ENCODE measurements at places on chromosomes 13 and 19. TPM values are rescaled to one million over a fixed set of nuclear protein-coding genes. Genes with fewer than 3 reads are reported as not detected.

COMP gene
- under 0.01 TPM for total RNA-seq

PSPN gene
- total RNA-seq, result 0.54 TPM

- no peak for DNase-seq
Observed at GRCh38 chr13:60137911-60138560, 25.7 kb downstream of the DIAPH3 start.

LYL1 gene
- total RNA-seq, result 0.28 TPM

DNA sequence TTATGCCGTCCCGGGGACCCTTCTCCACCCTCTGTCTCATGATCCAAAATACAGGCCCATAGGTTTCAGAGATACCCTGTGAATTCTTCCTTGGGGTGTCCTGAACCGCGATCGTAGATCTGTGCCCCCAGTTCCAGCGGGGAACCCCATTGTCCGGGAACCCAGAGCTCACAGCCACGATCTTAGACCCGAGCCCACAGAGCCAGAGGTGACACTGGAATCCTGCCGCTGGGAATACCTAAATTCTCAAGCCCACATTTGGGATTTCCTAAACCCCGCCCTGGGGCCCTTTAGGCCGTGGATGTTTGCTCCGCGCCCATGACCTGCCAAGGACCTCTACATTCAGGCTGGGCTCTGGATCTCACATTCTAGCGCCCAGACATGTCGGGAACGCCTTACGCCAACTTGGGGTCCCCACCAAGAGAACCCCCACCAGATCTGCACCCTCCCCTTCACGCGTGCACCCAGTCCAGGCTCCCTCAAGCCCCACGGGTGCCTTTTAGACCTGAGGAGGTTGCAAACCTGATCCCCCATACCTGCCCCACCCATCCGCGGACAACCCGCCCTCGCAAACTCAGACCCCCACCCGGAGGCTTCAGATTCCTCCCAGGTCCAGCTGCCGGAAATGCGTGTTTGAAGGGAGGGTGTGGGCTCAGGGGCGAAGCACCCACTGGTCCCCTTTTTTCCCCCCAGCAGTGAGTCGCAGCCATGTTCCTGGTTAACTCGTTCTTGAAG is 605 bp downstream of the CAPNS1 start:
- DNase-seq, result peak; percentile 52

LHB gene
- not detected for total RNA-seq

- peak; percentile 19 for DNase-seq
Observed at GRCh38 chr19:54418030-54418929, 3.0 kb downstream of the TTYH1 start.

GRCh38 chr13:112764864-112765561 is 75.2 kb downstream of the ATP11A start:
- DNase-seq, result no peak

- DNase-seq, result no peak
Observed at GRCh38 chr13:46071590-46072249, 19.2 kb upstream of the ZC3H13 start.

KRTDAP gene
- total RNA-seq, result not detected
